ENCODE measurements at places on chromosomes 16 and 17. TPM values are rescaled to one million over a fixed set of nuclear protein-coding genes. Genes with fewer than 3 reads are reported as not detected.

Gene NR1D1
- total RNA-seq = 48.2 TPM

GRCh38 chr17:49910858-49911204, 58.2 kb upstream of the DLX4 start:
- no peak for DNase-seq

DNA sequence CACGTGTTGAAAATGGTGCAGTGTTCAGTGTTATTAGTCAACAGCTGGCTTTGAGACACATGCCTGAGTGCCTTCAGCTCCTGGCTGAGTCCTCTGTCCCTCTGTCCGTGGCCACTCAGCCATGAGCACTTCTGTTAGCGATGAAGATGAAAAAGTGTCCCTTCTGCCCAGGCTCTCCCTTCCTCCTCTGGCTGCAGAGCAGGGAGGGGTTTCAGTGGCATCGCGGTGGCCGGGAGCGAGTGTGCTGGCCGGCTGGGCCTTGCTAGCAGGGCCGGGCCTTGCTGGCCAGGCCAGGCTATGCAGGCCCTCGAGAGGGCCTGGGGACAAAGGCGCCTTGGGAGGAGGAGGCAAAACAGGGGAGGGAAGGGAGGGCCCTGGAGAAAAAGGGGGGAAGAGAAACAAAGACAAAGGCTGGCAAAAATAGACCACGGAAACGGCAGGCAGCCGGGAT, 47.7 kb downstream of the CMIP start:
- DNase-seq = no peak

DNA sequence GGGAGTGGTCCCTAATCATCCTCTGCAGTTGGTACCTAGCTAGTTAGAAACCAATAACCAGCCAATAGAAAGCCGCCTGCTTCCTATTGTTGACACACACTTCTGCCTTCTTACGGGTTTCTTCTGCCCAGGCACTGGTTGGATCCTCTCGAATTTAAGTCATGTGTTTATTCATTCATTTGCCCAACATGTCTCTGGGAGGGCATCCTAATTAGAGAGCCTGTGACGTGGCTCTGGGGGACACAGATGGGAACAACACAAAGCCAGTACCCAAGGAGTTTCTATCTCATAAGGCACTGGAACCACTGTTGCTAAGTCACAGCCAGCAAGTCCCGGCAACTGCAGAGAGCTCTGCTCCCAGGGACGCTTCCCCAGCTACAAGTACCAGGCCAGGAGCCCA, 300.7 kb upstream of the TNRC6C start:
- DNase-seq = no peak

GRCh38 chr17:62965174-62965685, 805 bp upstream of the TANC2 start:
- DNase-seq = no peak
